ENCODE measurements at places on chromosomes 7 and 10.

DNA sequence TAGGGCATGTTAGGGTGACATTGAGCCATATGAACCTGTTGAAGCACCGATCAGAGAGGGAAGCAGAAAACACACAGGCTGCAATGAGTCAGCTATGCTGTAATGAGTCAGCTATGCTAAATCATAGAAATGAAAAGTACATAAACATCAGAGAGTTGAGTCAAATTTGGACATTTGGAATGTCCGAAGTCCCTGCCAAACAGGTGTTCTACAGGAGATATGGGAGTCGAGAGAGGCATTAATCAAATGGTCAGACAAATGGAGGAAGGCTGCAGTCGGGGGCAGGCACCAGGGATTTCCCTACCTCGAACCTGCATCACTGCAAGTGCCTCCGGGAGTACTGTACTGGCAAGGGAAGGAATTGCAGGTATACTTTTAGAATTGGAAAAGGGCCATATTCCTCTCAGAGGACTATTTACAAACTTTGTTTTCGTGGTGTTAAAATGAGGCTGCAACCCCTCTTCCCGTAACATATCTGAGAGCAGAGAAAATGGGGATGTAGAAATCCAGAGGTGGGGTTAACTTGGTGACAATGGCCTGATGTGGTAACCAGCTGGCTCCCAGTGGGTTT lies 8.8 kb upstream of the ZC3HAV1 start:
- no peak for DNase-seq

DNA sequence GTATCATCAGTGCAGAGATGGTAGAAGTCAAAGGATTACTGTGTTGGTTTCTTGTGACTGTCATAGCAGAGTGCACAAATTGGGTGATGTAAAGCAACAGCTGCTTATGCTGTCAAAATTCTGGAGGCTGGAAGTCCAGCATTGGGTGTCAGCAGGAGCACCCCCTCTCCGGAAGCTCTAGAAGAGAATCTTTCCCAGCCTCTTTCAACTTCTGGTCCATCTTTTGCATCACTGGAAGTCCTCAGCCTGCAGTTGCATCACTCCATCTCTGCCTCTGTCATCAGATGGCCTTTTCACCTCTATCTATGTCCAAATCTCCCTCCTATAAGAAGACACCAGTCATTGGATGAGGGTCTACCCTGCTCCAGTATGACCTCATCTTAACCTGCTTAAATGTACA lies 35.8 kb upstream of the GALNTL5 start:
- DNase-seq, result no peak

GRCh38 chr10:48838834-48839233 lies 100.8 kb downstream of the LRRC18 start:
- DNase-seq, result no peak

DNA sequence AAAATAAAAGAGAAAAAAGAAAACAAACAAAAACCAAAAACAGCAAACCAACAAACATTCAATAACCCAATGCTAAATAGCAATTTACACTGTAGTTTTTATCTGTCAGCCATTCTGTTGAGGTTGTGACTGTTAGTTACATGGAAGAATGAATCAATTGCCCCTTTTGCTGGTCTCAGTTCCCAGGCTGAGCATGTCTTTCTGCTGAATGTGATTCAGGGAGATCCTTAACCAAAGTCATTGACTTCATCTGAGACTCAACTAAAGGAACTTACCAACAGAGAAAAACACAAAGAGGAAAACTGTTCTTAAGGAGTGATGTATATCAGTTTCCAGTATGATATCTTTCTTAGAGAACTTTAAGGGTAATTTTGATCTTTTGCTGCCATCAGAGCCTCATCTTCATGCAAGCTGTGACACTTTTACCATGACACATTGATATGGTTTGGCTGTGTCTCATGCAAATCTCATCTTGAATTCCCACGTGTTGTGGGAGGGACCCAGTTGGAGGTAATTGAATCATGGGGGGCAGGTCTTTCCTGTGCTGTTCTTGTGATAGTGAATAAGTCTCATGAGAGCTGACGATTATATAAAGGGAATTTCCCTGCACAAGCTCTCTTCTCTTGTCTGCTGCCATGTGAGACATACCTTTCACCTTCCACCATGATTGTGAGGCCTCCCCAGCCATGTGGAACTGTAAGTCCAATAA lies 469.8 kb downstream of the KIF20B start:
- DNase-seq, result no peak

DNA sequence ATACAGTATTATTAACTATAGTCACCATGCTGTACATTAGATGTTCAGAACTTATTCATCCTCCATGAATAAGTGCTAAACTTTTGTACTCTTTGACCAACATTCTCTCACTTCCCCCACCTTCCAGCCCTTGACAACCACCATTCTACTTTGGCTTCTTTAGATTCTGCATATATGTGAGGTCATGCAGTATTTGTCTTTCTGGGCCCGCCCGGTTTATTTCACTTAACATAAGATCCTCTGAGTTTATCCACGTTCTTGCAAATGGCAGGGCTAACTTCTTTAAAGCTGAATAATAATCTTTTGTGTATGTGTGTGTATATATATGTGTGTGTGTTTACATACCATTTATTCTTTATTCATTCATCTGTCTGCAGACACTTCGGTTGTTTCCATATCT lies 336.8 kb downstream of the BBS9 start:
- DNase-seq, result no peak

- DNase-seq, result no peak
Observed at GRCh38 chr10:37010741-37011140, 114.7 kb upstream of the ANKRD30A start.

Data from GDM1 (cell line).